ENCODE measurements at places on chromosomes 2 and 18. TPM values are rescaled to one million over a fixed set of nuclear protein-coding genes. Genes with fewer than 3 reads are reported as not detected.

GRCh38 chr2:64127119-64127518 lies 17.1 kb downstream of the PELI1 start:
- no peaks in the 10 kb centered on the region for H3K27me3 ChIP-seq
- no peak overlapping the region for H3K27ac ChIP-seq
- no peak for DNase-seq
- H3K36me3 ChIP-seq = no peaks in the 10 kb centered on the region

DNA sequence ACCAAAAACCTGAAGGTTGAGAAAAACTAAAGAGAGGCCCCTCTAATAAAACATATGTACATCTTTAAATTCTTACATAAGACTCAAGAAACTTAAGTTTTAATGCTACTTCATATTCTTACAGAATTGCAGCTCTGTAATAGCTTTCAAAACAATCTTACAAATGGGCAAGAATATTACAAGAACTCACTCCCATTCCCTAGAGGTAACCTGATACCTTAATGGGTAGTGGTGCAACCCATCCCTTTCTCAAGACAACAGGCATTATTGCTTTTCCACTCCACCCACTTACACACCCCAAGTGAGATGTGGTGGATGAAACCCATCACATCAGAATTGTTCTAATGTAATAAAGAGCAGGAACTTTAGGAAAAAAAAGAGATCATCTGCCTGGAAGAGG lies 103.7 kb downstream of the RBMS1 start:
- no peak overlapping the region for H3K27ac ChIP-seq
- no peak for DNase-seq
- no peaks in the 10 kb centered on the region for H3K36me3 ChIP-seq
- no peaks in the 10 kb centered on the region for H3K27me3 ChIP-seq
- H3K4me3 ChIP-seq = no peak overlapping the region

CNRIP1 gene
- 0.11 TPM for total RNA-seq

DNA sequence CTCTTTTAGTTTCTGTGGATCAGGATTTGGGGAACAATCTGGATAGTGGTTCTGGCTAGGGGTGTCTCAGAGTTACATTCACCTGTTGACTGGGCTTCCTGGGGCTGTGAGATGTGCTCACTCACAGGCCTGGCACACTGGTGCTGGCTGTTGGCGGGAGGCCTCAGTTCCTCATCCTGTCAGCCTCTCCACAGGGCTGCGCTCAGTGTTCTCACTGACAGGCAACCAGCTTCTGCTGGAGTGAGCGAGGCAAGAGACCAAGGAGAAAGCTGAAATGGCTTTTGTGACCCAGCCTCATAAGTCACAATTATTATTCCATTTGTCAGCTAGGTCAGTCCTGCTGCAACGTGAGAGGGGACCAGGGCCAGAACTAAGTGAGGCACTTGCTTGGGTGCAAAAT lies 180.6 kb upstream of the GLI2 start:
- no peaks in the 10 kb centered on the region for H3K4me1 ChIP-seq
- no peaks in the 10 kb centered on the region for H3K27me3 ChIP-seq
- DNase-seq = no peak
- H3K27ac ChIP-seq = no peak overlapping the region
- H3K36me3 ChIP-seq = no peaks in the 10 kb centered on the region

DNA sequence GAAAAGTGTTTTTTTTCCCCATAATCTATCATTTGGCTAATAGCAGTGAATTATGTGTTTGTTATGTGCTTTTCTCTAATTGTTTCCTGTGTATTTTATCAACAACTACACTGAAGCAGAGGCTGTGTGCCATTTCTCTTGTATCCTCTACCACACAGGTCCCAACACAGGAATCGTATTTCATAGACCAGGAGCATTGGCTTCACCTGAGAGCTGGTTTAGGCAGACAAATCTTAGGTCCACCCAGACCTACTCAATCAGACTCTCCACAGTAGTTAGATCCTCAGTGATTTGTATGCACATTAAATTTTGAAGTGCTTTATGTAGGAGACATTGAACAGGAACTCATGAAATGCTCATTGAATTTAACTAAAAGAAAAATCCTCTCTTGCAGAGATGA lies 109.2 kb downstream of the FSHR start:
- H3K4me3 ChIP-seq = no peak overlapping the region
- DNase-seq = no peak
- H3K27me3 ChIP-seq = no peaks in the 10 kb centered on the region
- H3K4me1 ChIP-seq = no peaks in the 10 kb centered on the region
- H3K36me3 ChIP-seq = no peaks in the 10 kb centered on the region

GRCh38 chr2:208820014-208820688 lies 413.6 kb downstream of the PTH2R start:
- H3K36me3 ChIP-seq = no peaks in the 10 kb centered on the region
- H3K27ac ChIP-seq = no peak overlapping the region
- no peak overlapping the region for H3K4me3 ChIP-seq
- no peak for DNase-seq
- no peaks in the 10 kb centered on the region for H3K27me3 ChIP-seq

DNA sequence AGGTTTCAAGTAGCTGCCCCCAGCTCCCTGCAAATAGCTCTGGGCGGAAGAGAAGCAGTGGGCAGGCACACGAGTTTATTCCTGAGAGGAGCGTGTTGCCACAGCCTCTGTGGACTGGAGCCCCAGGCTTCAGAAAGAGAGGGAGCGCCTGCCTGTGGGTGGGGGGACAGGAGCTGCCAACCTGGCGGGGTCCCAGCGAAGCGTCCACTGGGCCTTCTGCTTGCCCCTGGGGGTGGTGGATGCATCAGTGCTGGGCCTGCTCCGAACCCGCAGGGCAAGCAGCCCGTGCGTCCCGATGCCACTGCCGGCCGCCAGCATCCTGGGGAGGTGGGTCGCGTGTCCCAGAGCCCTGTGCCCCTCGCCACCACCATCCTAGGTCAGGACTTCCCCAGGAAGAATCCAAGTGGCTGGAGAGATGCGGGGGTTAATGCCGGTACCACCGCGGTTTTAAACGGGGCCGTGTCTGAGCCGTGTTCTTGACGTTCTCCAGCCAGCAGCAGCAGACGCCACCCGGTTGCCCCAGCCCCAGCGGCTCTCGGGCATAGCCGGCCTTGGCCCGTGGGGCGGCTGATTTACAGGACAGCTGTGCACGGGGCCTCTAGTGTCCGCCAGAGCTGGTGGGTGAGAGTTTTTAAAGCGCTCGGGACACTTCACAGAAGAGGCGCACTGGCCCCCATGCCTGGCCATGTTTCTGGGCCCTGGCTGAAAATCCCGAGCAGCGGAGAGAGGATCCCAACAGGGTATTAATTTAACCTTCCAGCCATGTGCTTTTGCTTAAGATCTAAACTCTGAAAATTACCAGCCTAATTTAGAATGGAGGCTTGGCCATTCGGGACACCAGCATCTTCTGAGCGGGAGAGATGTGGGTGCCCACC lies 84.7 kb downstream of the NFATC1 start:
- H3K27ac ChIP-seq = no peak overlapping the region
- H3K27me3 ChIP-seq = no peaks in the 10 kb centered on the region
- peaks cover 4% of the 10 kb centered on the region for H3K36me3 ChIP-seq
- no peak overlapping the region for H3K4me3 ChIP-seq
- peaks cover 8% of the 10 kb centered on the region for H3K4me1 ChIP-seq

- no peaks in the 10 kb centered on the region for H3K27me3 ChIP-seq
- no peaks in the 10 kb centered on the region for H3K4me1 ChIP-seq
- H3K27ac ChIP-seq = no peak overlapping the region
Measured at GRCh38 chr2:9336241-9336575, 87.1 kb downstream of the ITGB1BP1 start.

CD8A gene
- 363 TPM for total RNA-seq

MEP1B gene
- not detected for total RNA-seq

GRCh38 chr2:12612671-12613070 lies 104.1 kb upstream of the TRIB2 start:
- no peaks in the 10 kb centered on the region for H3K27me3 ChIP-seq
- no peak for DNase-seq
- H3K4me3 ChIP-seq = no peak overlapping the region
- no peaks in the 10 kb centered on the region for H3K4me1 ChIP-seq

SCN3A gene
- not detected for total RNA-seq

GRCh38 chr2:240289701-240290431 lies 145.6 kb upstream of the GPC1 start:
- no peak overlapping the region for H3K4me3 ChIP-seq
- H3K4me1 ChIP-seq = no peaks in the 10 kb centered on the region
- no peaks in the 10 kb centered on the region for H3K27me3 ChIP-seq
- no peak for DNase-seq
- H3K27ac ChIP-seq = no peak overlapping the region
